ENCODE measurements at places on chromosomes 12 and 14. TPM values are rescaled to one million over a fixed set of nuclear protein-coding genes. Genes with fewer than 3 reads are reported as not detected.

Gene ASIC1
- 0.72 TPM for total RNA-seq

Gene PIGH
- 15.3 TPM for total RNA-seq

- DNase-seq, result no peak
- H3K27me3 ChIP-seq, result no peaks in the 10 kb centered on the region
- H3K27ac ChIP-seq, result peak overlapping the region; percentile 20
Measured at GRCh38 chr14:71399057-71399487, 491.8 kb downstream of the PCNX1 start.

- peaks cover 3% of the 10 kb centered on the region for H3K4me1 ChIP-seq
- DNase-seq, result peak; percentile 17
- no peaks in the 10 kb centered on the region for H3K36me3 ChIP-seq
- no peak overlapping the region for H3K4me3 ChIP-seq
- peaks cover 18% of the 10 kb centered on the region for H3K27me3 ChIP-seq
Measured at GRCh38 chr14:77154421-77154820, 12.8 kb upstream of the ZDHHC22 start.
